ENCODE measurements at places on chromosomes 5 and 9.

GRCh38 chr5:95810305-95811125, 12.0 kb downstream of the GLRX start:
- DNase-seq = no peak

DNA sequence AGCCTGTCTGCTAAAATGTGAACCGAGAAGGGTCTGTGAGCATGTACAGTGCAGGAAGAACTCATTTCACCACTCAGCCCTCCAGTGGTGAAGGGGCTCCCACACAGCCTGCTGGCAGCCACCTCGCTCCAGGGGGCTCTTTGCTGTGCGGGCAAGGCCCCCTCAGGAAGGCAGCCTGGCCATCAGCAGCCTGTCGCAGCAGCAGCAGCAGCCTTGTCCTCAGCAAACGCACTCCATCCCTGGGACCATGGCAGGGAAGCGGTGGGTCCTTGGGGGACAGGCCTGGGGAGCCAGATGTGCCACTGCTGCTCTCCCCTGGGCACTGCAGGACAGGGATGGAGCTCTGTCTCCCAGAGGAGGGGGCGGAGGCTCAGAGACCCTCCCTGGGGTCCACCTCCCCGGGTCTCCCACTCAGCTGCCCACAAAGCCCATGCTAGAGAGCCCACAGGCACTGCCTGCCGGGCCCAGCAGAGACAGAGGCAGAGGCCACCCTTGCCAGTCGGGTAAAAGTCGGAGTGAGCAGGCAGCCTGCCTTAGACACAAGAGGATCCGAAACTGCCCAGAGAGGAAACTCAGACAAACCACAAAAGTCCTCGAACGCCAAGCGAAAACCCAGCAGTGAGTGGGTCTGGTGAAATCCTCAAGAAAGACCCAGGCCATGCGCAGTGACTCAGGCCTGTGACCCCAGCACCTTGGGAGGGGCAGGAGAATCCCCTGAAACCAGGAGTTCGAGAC, 8.0 kb downstream of the BRD3 start:
- DNase-seq = no peak

- DNase-seq = no peak
Measured at GRCh38 chr9:93569621-93570174, 6.7 kb upstream of the PHF2 start.

DNA sequence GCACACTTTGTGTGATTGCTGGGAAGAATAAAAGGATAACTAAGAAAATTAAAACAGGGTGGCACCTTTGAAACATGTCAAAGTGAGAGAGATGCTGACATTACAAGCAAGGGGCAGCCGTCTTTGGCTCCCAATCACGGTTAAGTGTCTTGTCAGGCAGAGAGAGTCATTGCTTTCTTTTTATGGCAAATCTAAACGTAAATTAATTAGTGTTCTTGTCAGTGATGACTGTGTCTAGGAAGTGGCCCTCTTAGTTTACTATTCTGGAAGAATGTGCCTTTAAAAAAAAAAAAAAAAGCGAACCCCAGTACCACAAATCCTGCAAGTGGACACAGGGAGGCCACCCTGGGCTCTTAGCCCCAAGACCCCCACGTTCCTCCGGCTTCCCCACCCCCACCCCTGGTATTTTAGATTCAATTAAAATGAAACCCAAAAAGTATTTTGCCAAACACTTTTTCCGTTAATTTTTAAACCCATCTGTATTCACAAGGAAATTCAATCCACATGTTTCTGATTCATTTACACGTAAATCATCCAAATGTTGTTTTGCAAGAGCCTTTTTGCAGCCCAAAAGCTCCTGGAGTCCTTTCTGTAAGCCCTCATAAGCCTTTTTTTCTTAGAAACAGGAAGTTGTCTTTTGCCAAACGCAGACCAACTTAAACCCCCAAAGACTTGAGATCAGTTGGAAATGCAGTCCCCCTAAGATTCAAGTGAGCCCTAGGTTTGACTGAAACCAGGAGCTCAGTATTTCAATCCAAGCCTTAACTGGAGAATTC, 399.3 kb downstream of the EBF1 start:
- DNase-seq = no peak

- no peak for DNase-seq
Measured at GRCh38 chr9:34674440-34674839, 12.0 kb upstream of the CCL27 start.

DNA sequence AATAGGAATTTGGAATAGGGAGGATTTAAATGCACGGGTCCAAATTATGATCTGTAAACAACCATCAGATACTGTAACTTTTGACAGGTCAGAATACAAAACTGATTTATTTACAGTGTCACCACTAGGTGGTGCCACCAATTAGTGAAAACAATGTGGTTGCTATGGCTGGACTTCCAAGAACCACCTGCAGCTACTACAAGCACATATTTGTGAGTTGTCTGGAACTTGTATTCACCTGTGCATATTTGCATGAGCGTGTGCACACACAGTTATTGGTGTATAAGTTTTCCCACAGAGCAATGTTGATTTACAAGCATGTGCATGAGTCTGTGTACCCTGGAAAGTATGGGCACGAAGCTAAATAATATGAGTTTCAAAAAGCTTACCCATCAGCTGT, 3.0 kb upstream of the HRCT1 start:
- DNase-seq = no peak

DNA sequence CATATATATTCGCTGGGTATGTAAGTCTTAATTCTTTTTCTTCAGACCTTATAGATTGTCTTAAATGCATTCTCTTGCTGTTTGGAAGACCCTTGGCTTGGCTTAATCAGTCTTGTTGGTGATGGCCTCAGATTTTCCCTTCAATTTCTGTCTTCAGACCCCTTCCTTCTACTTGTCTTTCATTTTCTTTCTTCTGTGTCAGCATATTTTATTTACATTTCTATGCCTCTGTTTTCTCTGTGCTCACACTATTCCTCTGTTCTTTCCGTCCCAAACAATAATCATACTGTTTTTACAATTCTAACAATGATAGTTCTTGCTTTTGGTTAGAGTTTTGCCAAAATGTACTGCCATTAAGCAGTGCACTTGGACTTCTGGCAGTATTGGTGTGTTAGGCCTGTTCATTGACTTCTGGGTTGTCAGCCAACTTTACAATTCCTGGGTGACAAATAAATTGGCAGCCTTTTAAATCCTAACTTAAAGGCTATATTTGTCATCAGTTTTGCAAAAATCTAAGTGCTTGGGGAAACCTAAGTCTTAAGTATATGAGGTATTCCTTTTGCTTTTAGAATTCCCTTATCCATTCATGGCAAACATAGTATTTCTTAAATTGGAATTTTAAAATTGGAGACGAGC, 8.0 kb downstream of the SRFBP1 start:
- no peak for DNase-seq

DNA sequence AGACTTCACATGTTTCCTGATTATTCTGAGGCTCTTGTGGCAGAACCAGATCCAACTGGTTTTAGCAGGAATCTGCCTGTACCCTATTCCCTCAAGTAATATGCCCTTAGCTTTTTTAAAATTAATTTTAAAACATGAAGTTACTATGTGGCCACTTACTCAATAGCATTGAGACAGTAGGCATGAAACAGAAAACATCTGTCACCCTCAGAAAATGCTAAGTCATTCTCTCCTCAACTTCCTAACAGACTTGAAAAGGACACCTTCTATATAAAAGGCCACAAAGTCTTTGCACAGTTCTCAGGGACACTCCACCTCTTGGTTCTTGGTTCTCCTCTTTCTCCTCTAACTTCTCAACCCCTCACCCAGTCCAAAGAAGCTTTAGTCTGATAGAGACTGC, 277.8 kb downstream of the RAB3C start:
- DNase-seq = no peak

DNA sequence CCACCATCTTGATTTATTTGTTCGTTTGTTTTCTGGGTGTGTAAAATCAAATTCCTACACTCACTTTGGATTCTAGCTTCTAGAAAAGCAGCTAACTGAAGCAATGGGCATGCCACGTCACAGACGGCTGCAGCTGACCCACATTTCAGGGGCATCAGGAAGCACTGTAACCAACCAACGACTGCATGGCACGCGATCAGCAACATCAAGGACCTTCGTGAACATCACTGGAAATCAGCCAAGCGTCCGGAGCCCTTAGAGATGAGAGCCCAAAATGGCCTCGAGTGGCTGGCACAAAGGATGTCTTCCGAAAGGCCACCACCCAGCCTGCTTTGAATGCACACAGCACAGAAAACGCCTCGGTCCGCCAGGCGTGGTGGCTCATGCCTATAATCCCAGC, 191.1 kb downstream of the OLFM1 start:
- no peak for DNase-seq

GRCh38 chr9:21095561-21095960, 17.8 kb upstream of the IFNB1 start:
- no peak for DNase-seq

DNA sequence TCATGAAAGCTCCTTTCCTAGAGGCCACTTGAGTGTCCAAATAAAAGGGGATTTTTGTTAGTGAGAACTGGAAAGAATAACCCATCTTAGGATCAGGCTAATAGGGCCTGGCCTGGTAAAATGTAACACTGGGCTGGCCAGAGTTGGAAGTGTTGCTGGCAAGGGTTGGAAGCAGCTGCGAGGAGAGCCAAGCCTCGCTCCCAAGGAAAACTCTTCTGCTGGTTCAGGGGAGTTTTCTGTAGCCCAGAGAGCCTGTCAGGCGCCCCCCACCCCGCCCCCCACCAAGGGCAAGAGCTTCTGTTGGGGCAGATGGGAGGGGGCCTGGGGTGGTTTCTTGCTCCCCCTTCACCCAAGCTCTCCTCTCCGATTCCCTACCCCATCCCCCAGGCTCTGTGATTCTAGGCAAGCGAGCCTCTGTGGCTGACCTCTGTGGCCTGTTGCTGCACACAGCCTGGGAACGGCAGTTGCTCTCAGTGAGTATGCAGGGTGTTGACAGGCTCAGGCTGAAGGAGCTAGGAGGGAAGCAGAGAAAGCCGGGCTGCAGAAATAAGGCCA, 547.8 kb downstream of the CCDC171 start:
- no peak for DNase-seq

GRCh38 chr5:43192558-43193180, 644 bp downstream of the NIM1K start:
- no peak for DNase-seq

GRCh38 chr5:15321776-15322175, 178.2 kb upstream of the FBXL7 start:
- no peak for DNase-seq

- DNase-seq = no peak
Measured at GRCh38 chr5:151967865-151968264, 43.2 kb upstream of the GLRA1 start.

DNA sequence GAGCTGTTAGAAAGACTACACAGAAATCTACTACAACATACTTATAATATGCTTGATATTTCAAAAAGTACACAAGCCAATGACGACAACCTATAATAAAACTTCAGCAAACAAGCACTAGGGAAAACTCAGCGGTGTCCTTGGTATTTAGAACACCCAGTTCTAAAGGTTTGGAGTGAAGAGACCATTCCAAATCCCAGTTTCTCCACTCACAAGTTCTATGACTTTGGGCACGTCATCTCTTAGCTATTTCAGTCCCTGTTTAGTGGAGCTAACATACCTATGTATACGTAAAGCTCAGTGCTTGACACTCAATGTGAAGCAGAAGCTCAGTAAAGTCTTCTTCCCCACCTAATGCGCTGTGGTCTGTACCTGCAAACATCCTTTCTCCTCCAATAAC, 52.8 kb downstream of the MLLT3 start:
- DNase-seq = no peak

GRCh38 chr9:136061405-136061804, 33.7 kb downstream of the NACC2 start:
- no peak for DNase-seq

GRCh38 chr5:17854901-17855300, 220.6 kb downstream of the TAF11L14 start:
- no peak for DNase-seq

- no peak for DNase-seq
Measured at GRCh38 chr9:100221538-100221937, 122.5 kb downstream of the INVS start.

DNA sequence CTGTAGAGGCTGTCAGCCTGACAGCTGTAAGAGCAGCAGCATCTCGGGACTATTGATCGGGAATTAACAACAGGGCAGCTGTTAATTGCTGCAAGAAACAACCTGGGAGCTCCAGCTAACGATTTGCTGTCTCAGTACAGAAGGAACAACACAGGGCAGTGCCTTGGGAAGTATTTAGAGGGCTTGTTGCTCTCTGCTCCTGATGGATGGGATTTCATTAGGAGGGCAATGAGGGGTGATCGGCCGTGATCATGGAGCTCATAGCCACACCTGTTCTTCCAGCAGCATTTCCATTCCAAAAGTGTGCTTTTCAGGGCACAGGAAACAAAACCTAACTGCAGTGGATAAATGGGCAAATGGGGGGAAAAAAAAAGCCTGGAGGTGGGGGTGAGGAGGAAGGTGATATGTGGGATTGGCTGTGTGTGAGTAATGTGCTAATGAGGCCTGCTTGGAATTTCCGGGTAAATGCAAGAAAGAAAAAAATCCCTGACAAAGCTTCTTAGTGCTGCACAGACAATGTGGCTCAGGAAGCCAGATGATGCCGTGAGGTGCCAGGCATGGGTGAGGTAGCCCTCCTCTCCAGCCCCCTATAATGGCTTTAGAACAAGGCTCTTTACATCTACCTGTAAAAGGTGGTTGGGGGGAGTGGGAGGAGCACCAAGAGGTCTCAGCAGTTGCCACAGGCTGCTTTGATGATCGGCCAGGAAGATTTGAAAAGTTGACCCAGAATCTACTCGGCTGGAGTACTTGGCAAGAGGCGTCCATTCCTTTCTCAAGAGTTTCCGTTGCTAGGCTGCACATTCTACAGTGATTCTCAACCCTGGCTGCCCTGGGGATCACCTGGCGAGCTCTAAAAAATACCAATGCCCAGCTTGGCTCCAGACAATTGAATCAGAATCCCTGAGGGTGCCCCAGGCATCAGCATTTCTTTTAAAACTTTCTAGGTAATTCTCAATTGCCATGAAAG, 139.5 kb upstream of the KLF9 start:
- DNase-seq = no peak

GRCh38 chr9:80157561-80157983, 585.8 kb downstream of the TLE4 start:
- no peak for DNase-seq

DNA sequence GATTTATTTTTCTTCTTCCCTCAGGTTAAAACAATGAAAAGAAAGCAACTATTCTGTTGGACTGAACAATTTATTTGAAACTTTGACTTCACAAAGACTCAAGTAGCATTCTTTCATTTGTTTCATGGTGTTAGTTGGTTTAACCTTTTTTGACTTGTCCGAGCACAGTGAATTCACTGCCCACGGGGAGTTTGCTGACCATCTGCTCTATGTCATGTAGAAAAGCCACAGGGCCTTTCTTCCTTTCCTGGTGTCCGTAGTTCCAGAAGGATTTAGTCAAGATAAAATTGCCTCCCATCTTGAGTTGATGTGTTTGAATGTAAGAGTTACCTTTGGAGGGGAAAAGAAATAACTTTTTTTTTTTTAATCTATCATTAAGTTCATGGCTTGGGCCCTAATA, 55.1 kb upstream of the ZNF608 start:
- no peak for DNase-seq

DNA sequence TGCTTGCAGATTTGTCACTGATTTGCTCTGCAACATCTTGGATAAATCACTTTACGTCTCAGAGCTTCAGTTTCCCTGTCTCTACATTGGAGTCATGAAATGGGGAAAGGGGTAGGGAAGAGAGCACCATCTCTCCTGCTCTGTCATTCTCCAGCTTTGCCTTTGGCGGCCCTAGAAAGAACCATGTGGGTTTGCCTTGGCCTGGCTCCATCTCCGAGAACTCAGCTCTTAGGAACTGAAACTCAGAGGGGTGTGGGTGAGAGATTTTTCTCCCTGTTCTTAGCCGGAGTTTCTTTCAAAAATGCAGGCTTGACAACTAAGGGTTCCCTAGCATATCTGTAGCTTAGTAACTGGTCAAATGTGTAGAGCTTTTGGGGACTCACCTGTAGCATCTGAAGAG, 123.5 kb downstream of the SMARCA2 start:
- DNase-seq = no peak

Data from stimulated activated CD8-positive, alpha-beta memory T cell treated with anti-CD3 and anti-CD28 coated beads, Interleukin-4, amount 100 ng/mL, for 4 hours (primary cell).